Right lobe of liver (tissue), 6 donors: ENCODE measurements at places on chromosomes 5 and 9.

DNA sequence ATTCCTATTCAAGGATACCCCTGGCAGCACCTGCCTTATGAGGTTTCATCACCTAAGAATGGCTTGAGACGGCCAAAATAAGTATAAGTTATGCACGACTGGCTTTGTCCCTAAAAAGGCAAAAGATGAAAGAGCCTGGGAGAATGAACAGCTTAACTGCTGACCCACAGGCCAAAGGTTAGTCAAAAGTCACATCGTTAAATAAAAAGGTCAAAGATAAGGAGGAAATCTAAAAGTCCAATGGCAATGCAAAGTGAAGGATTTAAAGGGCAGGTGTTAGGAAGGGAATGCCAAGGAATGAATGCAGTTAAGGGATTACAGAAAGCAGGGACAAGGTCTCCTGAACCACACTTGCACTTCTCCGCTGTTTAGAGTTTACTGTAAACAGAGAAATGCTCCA is 5.6 kb downstream of the TAL2 start:
- DNase-seq = no peak

DNA sequence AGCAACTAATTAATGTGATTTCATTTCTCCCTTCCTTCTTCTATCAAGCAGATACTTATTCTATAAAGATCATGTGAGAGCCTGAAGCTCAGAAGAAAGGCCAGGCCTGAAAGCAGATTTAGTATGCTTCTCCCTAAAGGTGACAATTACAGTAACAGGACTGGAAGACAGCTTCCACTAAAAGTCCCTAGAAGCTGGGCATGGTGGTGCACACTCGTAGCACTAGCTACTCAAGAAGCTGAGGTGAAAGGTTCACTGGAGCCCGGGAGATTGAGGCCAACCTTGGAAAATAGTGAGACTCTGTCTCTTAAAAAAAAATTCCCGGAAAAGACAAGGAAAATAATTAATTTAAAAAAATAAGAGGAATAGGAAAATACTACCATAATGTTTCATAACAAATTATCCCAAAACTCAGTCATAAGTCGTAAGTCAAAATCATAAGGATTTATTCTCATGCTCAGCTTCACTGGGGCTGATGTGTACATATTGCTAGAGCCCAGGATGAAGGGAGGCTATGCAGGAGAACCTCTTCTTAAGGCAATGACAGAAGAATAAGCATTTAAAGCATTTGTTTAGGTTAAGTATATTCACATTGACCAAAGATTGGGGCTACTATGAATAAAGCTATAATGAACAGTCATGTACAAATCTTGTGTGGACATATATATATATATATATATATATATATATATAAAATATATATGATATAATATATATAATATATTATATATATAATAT is 210.8 kb upstream of the SMARCA2 start:
- no peak for DNase-seq

DNA sequence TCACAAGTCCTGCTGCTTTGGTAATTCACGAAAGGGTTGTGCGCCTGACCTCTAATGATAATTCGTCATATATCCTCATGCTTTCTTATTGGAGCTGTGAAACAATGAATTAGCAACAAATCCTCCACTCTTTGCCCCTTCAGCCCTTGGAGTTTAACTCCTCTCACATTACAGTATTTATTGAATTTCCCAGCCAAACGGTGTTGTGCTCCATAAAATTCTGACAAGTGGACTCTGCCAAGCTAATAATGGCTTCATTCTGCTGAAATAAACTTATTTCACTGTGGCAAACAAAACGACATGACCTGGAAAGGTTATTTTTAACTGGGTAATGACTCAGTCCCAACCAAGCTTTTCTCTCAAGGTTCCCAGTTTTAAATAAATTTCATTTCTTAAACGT is 984.4 kb upstream of the DMAC1 start:
- no peak for DNase-seq

DNA sequence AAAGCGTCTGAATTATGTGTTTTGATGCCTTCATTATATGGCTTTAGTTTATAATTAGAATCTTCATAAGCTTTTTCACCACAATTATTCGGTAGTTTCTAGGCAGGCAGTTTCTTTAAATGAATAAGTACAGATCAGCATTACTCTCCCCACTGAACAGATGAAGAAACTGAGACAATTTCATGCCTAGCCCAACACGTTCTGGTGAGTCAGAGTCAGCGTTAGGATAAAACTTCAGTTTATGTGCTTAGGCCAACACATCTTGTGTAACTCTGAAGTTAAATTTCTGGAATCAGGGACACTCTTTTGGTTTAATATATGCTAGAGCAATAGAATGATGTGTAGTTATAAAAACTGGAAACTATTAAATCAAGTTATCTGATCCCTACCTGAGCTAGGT is 186.7 kb upstream of the ELL2 start:
- no peak for DNase-seq

DNA sequence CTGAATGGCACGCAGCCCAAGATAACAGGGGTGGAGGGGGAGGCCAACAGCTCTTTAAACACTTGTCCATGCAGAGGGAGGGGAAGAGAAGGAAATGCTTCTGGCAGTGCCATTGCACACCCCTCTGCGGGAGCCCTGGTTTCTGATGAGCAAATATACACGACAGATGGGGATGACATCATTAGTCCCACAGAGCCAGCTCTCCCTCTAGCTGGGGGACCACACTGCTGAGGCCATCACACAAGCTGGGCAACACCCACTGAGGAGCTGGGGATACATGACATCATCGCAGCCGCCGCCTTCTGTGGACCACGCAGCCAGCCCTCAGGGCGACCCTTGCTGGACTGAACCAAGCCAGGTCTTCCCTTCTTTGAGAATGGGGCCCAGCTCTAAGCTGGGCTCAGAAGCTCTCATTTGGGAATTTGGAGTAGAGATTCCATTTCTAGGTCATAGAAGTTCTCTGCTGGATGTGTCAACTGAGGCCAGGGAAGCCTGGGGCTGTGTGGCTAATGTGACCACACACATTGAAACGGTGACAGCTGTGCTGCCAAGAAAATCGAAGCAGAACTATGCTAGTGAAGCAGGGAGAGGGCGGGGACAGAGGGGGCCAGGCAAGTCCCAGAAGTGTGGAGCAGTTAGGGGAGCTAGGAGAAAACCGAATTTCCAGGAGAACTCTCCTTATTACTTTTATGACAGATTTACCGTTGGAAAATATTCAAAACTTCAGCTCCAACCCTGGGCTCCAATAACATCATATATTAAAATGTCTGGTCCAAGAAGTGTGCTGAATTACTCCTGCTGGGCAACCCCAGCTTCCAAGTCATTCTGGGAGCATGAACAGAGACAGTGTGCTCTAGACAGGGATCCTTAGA is 79.5 kb downstream of the PRRT1B start:
- no peak for DNase-seq

DNA sequence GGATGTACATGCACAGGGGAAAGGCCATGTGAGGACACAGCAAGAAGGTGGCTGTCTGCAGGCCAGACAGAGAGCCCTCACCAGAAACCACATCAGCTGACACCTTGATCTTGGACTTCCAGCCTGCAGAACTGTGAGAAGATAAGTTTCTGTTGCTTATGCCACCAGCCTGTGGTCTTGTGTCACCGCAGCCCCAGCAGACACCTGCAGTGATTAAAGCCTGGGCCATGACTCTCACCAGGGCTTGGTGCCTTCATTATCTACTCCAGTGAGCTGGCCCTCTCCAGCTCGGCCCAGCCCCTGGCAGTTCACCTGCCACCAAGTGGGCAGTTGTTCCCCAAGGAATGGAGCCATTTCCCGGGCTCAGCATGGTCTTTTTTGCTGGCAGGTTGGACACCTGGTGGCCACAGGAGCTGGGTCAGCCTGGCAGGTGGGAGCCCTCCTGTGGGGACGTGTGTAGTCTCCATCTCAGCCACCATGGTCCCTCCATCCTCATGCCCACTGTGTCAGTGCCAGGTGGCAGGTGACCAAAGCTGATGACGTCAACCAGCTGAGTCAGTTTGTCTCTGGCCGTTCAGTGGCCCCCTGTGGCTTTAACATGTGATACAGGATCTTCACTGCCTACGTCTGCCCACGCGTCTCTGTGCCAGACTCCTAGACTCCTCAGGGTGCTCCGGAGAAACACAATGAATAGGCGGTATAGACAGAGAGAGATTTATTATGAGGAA is 99.9 kb upstream of the PPP1R26 start:
- DNase-seq = no peak

DNA sequence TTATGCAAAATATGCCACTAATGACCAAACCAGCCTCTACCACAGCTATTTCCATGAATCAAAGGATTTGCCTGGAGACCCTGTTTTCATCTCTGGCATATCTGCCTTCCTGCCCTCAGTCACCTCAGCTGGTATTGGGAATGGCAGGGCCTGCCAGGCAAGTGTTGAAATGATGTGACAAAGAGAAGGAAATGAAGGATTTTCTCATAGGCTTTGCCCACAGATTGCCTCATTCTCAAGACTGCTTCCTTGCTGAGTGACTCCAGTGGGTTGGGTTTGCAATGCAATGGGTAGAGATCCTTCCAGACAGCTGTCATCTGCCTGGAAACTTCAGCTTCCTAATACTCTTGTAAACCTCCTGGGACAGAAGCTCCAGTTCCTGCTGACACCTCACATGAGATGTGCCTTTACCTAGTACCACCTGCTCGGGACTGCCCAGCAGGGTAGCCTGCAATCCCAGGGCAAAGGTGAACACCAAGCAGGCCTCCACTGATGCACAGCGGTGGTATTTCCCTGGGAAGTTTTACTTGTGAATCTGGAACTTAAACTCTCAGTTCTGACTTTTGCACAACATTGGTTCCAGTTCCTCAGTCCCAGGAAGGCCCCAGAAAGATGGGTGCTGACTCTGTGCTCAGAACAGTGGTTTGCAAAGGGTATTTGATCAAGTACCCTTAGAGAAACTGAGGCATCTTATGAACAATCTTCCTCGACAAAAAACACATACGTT is 64.8 kb upstream of the SLC1A1 start:
- DNase-seq = no peak

- no peak for DNase-seq
Observed at GRCh38 chr5:89313044-89313443, 430.1 kb upstream of the MEF2C start.

GRCh38 chr5:99285606-99286005 is 356.8 kb upstream of the CHD1 start:
- DNase-seq = no peak
